ENCODE measurements at places on chromosomes 16 and 17.

DNA sequence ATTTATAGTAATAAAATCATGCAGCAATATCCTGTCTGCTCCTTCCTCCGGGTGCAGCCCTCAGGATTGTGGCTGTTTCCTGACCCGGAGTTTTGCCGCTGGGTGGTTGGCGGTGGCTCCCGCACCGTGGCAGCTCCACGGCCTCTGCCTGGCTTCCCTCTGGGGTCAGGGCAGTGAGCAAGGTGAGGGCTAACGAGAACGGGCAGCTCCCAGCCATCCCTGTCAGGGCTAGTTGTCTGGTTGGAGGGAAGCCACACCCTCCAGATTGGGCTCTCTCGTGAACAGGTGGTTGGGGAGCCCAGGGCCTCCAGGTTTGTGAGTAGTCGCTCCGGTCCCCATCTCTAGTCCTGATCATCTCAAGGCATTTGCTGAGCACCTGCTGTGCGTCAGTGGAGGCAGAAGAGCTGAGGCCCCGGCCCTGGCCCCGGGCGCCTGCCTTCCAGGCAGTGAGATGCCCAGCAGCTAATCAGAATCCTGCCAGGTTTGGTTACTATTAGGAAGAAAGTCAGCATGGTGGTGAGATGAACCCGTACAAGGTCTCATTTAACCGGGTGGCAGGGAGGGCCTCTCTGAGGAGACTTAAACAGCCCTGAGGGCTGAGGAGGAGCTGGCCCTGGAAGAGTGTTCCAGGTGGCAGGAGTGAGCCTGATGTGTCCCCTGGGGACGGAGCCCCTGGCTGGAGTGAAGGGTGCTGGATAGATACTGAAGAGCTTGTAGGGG, 2.3 kb upstream of the NUDT16L1 start:
- DNase-seq: no peak

- no peak for DNase-seq
These were observed 14.4 kb downstream of the RFWD3 start for GRCh38 chr16:74652249-74652648.

DNA sequence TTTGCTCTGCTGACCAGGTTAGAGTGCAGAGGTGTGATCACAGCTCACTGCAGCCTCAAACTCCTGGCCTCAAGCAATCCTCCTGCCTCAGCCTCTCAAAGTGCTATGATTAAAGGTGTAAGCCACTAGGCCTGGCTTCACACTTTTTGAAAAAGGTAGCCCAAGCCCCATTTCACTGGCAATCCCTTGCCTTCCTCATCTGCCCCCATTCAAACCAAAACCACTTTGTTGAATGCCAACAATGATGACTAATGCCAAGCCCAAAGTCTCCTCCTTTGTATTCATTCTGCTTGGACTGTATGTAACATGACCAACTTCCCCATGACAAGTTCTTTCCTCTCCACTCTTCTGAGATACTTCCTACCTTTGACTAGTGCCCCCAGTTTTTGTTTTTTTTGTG, 33.1 kb downstream of the N4BP1 start:
- no peak for DNase-seq

DNA sequence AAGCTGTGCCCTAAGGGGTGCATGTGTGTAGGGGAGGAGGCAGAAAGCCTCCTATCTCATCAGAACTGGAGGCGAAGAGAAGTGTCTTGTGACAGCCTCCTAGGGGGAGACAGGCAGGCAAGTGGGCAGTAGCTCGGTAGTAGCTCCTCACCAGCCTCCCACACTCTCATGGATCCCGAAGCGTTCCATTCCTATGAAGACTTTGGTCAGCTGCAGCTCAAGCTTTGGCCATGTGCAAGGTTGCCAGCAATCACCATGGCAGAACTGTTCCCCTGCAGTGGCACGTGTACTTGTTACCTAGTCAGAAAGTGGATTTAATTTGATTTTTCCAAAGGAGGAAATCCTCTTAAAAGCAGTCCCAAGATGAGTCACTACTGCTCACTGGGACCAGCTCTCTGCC, 6.7 kb downstream of the MRPL58 start:
- no peak for DNase-seq

- DNase-seq: peak; percentile 5
These were observed 71.0 kb upstream of the ATF7IP2 start for GRCh38 chr16:10314811-10315210.

DNA sequence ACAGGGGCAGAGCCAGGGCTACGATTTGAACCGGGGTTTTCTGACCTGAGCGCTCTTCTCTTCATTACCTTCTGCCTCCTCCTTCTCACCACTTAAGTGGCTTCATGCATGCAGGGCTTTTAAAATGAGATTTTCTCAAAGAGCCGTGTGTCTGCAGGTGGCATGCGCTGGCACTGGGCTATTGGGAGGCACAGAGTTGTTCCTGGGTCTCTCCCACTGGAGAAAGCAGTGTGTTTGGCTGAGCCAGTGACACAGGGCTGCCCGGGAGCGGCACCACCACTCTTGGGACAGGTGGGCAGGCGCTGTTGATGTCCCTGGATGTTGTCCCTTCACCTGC, 218.8 kb upstream of the CHMP6 start:
- DNase-seq: no peak

GRCh38 chr17:79002796-79003593, 6.6 kb downstream of the CANT1 start:
- DNase-seq: no peak

- DNase-seq: no peak
These were observed 720 bp upstream of the ZPBP2 start for GRCh38 chr17:39867084-39867879.

- no peak for DNase-seq
These were observed 908 bp downstream of the COG4 start for GRCh38 chr16:70522216-70523075.

DNA sequence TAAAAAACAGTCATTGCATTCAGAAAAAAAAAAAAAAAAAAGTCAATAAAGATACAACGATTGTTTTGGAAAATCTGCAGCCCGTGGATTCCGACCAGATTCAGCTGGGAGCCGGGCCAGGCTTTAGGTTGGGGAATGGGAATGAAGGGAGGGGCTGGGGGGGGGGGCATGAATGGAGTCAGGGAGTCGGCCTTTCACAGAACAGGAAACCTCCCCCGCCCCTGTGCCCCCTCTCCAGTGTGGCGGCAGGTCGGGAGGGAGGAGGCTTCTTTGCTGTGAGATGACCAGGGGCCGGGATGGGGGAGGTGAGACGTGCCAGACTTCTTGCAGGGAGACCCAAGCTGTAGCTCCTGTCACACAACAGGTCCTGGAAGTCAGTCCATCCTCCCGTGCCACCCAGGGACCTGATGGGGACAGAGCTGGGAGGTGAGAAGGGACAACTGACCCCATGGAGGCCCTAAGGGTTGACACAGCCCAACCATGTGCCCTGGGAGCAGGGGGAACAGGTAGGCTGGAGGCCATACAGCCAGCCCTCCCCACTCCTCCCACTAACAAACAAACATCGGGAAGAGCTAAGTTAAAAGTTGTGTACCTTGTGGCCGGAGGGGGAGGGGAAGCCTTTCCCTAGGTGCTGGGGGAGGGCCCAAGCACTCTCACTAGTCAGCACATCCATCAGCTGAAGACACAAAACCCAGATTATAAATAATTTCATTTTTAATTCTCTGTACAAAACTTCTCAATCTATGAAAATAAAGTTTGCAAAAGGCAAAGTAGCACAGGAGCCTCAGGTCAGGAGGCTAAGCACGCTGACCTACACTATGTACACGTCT, 25.2 kb downstream of the SREBF1 start:
- DNase-seq: no peak

DNA sequence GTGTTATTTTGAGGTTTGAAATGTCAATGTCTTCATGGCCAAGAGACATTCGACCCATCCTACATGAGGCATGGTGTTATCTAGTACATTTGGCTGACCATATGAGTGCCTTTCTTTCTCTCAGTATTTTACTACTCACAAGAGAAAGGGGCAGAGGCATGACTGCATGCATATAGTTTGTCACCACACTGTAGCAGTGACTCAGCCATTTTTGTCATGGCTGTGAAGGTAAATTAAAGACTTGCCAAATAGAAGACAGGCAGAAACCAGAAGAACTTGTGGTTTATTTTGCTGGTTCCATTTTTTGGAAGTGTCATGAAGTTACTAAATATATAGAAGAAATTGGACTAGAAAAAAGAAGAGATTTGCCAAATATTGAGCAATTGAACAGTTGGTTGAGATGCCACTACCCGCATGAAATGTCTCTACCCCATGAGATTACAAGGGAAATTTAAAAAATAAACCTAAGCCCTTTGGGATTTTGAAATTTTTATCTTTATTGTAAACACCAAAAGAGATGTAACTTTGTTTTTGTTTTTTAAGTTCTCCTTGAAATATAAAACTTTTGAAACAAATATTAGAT, 170.3 kb downstream of the CHD9 start:
- DNase-seq: peak; percentile 51

DNA sequence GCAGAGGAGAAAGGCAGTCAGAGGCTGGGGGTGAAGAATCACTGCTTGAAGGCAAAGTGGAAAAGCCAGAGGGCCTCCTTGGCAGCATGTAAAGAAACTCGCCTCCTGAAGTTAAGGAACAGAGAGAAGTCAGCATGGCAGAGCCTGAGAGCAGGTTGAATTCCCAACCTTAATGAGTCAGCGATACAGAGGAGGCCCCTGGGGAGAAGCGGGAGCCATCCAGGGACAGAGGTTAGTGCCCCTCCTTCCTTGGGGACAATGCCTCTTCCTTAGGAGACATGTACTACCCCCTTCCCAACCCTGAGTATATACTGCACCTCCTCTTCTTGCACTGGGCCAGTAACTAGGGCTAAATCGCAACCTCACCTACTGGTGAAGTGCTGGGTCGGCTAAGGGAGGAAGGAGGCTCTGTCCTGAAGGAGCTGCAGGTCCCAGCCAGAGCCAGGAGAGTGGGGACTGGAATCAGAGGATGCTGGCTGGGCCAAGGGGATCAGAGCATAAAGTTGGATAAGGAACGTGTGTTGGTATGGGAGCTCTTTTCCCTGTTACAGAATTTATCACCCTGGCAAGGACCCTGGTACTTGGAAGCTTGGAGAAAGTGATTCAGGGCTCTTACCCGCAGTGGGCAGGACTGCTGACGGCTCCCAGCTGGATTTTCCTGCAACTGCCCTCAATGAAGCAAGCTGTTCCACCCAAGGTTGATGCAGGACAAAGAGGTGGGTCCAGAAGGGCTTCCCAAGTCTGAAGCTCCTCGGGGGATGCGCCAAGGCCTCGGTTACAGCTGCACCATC, 5.4 kb upstream of the AANAT start:
- DNase-seq: peak; percentile 49

GRCh38 chr17:67253384-67253783, 8.4 kb upstream of the HELZ start:
- no peak for DNase-seq

- peak; percentile 87 for DNase-seq
These were observed at the start of gene MRM1 for GRCh38 chr17:36601303-36602029. TSS of gene MRM1 (plus strand) at chr17:36601583. CDS start at chr17:36601811, 228 bp downstream.

DNA sequence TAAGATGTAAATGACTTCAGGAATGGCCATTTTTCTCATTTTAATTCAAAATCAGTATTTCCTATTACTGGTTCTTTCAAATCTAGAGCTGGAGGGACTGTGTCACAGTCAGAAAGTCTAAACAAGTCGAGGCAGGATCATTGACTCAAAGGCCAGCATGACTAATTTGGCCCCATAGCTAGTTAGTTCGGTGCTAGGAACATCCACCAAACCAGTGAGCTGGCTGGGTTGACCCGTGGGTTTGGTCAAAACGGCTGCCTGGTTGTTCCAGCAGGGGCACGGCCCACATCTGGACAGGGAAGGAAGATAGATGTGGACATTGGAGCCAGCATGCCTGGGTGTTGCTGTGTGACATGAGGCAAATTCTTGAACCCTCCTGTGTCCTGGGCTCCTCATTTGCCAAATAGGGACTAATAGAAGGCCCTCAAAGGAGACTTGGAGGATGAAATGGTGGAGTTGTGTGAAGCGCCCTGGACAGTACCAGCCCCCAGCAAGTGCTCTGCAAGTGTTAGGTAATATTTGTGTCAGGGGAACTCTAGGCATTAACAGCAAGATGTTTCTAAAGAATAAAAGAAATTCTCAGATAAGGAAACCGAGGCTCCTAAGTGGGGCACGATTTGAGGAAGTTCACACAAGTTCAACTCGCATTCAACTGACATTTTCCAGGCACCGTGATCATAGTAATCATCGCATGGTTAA, 46.2 kb downstream of the MEOX1 start:
- DNase-seq: no peak

DNA sequence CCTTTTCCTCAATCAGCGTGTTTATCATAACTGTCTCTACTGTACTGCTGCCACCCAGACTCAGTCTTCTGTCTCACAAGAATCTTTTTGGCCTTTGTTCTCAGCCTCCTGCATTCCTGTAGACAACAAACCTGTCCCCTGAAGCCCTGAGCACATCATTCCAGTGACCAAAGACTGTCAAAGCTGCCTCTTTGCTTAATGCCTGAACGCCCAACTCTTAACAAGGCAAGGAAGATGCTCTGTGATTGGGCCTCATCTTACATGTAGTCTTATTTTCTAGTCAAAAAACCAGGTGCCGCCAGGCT, 29.3 kb upstream of the AQP8 start:
- DNase-seq: no peak

DNA sequence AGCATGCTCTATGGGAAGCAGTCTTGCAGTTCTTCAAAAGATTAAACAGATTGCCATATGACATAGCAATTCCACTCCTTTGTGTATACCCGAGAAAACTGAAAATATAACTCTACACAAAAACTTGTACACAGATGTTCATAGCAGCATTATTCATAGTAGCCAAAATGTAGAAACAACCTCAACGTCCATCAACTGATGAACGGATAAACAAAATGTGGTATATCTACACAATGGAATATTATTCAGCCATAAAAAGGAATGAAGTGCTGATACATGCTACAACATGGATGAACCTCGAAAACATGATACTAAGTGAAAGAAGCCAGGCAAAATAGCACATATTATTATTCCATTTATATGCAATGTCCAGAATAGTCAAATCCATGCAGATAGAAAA, 221.2 kb upstream of the PSMD7 start:
- no peak for DNase-seq

DNA sequence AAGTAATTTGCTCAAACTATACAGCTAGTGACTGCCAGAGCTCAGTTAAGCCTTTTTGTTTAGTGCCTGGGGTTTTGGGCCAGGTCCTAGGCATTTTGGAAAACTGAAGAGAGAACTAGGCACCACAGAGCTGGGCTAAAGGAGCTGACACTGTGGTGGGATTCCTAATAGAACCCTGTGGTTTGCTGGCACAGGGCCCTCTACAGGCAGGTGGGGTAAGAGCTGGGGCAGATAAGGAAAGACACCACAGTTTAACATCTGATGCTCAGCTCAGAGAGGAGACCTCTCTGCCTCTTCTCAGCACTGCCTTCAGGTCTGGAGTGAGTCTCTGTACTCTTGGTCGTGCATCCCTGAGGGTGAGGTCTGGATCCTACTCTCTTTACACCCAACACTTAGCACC, 121.2 kb downstream of the SNX11 start:
- no peak for DNase-seq

GRCh38 chr16:466651-467050, 41.2 kb downstream of the RAB11FIP3 start:
- no peak for DNase-seq

GRCh38 chr16:47079860-47080259, 63.9 kb downstream of the NETO2 start:
- DNase-seq: no peak

Data from AG10803 (cell line).